ENCODE measurements at places on chromosomes 7 and 10.

GRCh38 chr10:28054228-28054860, 55.5 kb upstream of the ODAD2 start:
- no peak for DNase-seq

DNA sequence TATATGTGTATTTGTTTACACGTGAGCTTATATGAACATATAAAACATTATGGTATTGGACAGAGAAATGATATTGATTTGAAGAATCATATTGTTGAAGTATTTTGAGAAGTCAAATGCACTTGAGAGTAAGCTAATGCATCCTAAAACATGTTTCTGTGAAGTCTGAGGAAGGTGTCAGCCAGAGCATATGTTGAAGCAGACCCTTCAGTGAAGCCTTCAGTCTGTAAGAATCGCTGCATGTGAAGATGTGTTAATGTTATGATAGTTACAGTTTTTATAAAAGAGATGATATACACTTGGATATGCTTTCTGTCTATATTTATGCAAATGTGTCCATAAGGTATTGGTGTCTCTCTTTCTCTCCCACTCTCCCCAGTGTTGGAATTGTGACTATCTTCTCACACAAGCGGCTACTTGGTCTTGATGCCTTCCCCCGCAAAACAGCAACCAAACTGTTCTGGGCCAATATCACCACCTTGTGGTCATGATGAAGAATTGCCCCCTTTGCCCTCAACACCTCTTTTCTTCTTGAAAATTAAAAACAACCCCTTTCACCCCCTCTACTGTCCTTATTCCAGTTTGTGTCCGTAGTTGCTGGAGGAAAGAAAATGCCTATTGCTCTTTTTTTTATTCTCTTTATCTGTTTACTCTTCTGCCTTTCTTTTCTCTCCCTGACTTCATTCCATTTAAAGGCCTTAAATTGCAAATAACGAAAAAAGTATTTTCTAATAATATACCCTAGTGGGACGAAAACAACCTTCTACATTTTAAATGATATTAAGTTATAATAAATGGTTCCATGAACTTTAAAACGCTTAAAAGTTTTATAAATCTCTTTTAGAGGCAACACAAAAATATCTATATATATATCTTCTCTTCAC, 64.9 kb downstream of the IKZF1 start:
- DNase-seq, result no peak

DNA sequence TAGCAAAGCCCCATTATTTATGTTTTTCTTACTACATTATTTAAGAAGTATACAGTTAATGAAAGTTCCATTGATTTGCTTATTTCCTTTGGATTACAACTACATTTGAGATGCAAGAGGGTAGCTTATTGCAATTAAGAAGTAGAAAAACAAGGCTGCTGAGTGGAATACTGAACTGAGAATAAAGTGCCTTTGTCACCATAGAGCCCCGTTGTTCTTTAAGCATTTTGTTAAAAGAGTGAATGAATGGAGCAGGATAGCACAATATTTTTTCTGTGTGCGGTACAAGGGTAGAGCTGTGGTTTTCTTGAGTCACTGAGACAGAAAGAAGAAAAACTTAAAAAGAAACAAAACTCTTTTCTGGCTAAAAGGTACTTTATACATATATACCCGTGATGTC, 45.6 kb downstream of the ZNF277 start:
- DNase-seq, result no peak

GRCh38 chr10:129184196-129184595, 282.8 kb upstream of the MGMT start:
- DNase-seq, result no peak

GRCh38 chr7:37497576-37497975, 48.9 kb upstream of the ELMO1 start:
- DNase-seq, result no peak

- DNase-seq, result no peak
Observed at GRCh38 chr10:96416643-96417042, 57.8 kb upstream of the OPALIN start.

DNA sequence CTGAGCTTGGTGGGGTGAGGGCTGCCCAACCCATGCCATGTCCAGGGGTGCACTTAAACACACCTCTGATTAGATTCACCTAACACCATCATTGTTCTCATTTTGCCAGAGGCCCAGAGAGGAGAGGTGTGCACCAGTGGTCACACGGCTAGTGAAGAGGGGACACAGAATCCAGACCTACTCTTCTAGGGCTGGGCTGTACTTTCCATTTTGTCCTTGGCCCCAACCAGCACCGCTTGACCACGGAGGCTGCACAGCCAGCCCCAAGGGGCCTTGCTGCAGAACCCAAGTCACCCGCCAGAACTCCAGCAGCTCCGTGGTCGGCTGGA, 246 bp upstream of the WDFY4 start:
- DNase-seq, result no peak

DNA sequence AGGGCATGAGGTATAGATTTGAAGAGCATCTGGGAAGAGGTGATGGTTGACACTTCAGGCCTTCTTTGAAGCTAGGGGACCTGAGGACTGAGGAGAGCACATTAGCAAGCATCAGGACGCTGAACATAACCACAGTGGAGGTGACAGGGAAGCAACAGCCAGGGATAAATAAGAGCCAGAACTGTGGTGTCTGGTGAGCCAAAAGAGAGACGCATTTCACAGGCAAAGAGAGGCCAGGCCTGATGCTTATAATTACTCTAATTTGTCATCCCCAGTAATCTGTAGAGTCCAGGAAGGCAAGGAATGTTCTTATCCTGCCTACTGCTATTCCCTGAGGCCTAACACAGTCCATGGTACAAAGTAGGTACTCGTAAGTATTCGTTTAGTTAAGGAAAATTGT, 10.4 kb upstream of the FAS start:
- DNase-seq, result no peak

GRCh38 chr7:121366852-121367431, 29.2 kb downstream of the FAM3C start:
- no peak for DNase-seq

DNA sequence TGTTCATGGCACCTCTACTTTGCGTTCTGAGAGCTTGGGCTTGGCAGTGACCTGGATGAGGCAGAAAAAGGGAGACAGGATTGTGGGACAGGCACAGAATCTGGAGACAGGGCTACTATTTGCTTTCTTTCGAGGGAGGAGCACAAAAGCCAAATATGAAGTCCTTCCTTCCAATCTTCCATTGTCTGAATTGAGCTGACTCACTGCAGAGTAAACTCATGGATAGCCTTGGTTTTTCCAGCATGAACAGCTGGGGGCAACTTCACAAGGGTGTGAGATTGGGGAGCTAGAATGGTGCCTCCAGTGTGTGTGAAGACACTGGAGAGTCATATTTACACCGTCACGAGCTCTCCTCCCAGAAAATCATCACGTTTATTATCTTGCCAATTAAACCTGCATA, 55.6 kb upstream of the NRP1 start:
- DNase-seq, result no peak

DNA sequence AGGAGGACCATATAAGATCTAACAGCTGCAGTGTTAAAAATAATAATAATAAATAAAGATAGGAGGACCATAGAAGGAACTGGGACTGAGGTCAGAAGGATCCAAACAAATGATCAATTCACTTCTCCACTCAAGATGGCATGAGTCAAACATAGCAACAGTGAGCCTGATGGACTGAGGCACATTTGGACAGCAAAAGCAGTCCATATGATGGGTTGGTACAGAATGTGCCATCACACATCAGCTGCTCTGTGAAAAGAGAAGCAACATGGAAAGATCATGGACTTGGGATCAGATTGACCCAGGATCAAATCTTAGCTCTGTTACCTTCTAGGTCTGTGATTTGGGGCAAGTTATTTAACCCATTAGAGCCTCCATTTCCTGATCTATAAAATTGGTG, 188.9 kb upstream of the KMT2E start:
- DNase-seq, result no peak

- no peak for DNase-seq
Observed at GRCh38 chr7:41916450-41916927, 213.6 kb upstream of the INHBA start.

- DNase-seq, result no peak
Observed at GRCh38 chr10:3147117-3147820, 25.3 kb downstream of the PITRM1 start.

- DNase-seq, result no peak
Observed at GRCh38 chr7:96181174-96181573, 140.7 kb downstream of the SLC25A13 start.

GRCh38 chr7:4207011-4207410, 475.1 kb upstream of the FOXK1 start:
- no peak for DNase-seq

All from NCI-H1694 (cell line).